AG09319 (cell line): ENCODE measurements at places on chromosomes 1 and 21.

GRCh38 chr21:29803191-29803590, 136.6 kb downstream of the GRIK1 start:
- no peak for DNase-seq

DNA sequence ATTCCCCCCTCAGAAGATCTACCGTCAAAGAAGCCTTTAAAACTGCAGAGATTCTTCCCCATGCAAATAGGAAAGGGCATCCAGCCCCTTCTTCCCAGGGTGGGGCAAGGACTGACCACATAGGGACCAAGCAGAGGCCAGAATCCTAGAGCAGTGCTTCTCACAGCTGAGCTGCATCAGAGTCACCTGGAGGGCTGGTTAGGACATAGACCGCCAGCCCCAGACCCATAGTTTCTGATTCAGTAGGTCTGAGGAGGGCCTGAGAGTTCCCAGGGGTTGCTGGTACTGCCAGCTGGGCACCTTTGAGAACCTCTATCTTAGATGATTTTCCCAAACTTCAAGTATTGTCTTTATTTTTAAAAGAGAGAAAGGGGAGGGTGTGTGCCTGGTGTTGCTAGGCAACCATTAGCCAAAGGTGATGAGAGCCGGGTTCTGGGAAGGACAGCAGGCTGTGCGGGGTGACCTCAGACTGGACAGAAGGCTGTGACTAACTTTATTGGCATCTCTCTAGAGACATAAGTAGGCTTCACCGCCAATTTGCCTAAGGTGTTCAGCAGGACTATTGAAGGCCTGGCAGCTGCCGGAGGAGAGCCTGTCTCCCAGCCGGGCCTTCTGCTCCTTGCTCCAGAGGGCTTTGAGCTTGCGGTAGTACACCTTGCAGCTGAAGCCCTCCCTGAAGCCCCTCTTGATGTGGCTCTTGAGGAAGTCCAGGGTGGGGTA, 3.0 kb downstream of the SPATA46 start:
- no peak for DNase-seq

- DNase-seq = no peak
These were observed 265.9 kb upstream of the C1orf105 start for GRCh38 chr1:172154551-172154950.

DNA sequence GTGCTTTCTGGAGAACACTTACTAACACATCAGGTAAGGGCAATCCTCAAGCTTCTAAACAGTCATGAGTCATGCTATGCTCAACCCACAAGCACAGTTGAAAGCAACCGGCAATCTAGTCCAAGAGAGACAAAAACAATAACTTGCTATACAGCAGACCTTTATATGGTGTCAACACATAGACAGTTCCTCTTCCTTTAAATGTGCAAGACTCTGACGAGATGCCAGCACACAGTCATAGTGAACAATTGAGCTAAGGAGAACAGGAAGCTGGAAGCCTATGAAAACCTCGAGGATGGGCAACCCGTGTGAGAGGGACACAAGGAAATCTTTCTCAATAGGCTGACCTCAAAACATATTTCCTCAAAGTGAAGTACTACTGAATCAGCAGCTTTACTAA, 5.3 kb downstream of the ADIPOR1 start:
- DNase-seq = no peak

DNA sequence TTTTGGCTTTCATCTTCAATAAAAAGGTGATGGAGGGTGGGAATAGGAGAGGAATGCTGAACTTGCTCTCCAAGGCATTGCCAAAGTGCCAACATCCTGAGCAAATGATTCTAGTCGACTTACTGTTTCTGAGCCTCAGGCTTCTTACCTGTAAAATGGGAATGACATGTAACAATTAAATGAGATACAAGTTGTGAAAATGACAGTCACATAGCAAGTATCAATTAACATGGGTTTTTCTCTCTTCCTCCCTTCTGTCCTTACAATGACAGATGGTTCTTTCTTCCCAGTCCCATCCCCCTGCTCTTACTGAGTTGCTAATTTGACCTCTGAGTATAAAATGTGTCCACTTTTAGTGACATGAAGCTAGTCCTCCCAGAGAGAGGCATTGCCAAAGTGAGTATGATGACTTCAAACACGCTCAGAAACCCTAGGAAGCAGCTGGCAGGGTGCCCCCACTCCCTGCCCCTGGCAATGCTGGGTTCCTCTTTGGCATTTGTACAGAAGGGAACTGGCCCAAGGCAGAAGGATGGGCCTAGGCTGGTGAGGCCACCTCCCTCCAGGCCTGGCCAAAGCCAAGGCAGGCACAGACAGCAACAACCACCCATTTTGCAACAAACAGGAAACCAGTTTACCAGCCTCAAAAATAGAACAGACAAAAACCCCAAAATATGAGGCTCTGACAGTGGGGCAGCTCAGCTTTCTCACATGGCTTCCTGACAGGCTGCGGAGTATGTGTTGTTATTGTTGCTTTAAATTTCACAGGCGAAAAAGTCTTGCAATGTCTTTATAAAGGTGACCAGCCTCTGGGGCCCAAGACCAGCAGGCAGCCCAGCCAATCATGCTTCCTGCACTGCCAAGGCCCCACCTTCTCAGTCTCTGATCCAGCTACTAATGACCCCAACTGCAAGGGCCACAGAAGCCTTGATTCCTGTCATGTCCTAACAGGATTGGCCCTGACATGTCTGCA, 115.9 kb downstream of the HIVEP3 start:
- no peak for DNase-seq

DNA sequence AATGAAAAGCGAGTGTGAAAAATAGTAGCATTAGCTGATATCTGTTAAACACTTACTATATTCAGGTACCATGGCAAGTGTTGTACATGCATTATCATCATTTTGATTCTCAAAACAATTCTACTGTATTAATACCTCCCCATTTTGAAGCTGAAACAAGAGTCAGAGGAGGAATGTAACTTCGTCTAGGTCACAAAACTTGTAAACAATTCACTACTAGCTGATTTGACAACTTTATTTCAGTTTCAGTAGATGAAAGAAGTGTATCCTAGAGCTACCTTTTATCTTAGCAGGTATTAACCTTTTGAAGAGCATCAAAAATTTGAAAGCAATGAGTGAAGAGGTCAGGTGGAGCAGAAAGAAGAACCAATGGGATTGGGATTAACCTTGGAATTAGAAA, 1.6 kb downstream of the CD84 start:
- no peak for DNase-seq

DNA sequence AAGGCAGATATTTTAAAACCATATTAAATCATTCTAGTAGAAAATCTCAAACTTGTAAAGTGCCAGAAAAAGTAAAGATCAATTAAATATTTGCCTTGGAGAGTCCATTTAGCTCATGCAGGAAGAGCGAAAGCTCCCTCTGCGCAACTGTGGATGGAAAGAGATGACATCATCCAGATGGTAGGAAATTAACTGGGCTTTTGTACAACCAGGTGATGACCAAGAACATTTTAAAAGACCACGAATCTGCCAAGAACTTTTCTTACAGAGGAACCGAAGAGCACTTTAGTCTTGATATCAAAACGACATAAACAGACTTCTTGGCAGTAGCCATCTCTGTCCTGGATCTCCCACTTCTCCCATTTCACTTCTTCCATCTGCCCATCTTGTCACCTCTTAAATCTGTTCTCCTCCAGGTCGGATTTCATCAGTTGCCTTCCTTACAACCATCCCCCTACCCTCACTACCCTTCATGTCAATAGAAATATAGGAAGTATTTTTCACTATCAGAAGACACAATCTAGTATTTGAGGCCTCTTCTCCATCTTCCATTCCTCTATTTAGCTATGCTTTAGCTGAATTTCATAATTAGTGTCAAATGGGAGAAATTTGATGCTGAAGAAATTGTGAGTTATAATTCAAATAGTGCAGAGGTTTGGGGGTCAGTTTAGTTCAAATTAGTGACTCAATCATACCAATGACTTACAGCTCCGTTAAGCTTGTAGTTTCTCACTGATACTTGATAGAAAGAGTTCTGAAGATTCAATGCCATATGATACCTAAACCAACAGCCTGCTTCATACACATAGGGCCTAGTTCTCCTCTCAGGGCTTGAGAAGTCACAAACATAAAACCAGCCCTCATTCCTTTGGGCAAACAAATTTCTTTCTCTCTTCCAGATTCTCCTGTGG, 22.0 kb upstream of the DNASE2B start:
- no peak for DNase-seq

DNA sequence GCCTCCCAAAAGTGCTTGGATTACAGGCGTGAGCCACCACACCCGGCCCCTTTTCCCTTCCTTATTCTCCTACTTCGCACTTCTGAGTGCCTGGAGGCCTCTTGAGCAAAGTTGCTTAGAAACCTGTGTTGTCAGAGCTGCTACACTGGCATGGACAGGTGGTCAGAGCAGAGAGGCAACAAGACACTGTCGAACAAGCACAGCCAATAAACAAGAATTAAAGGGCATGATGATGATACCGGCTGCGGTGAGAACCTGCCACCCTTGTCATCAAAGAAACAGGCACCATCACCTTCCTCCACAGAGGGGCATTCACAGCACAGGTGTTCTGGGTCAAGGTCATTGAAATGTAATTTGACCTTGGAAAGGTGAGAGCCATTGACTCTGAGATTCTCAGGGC, 23.3 kb downstream of the STUM start:
- no peak for DNase-seq

GRCh38 chr1:228732426-228732825, 2.9 kb upstream of the RHOU start:
- DNase-seq = no peak

GRCh38 chr21:15735409-15735808, 5.6 kb downstream of the USP25 start:
- no peak for DNase-seq

DNA sequence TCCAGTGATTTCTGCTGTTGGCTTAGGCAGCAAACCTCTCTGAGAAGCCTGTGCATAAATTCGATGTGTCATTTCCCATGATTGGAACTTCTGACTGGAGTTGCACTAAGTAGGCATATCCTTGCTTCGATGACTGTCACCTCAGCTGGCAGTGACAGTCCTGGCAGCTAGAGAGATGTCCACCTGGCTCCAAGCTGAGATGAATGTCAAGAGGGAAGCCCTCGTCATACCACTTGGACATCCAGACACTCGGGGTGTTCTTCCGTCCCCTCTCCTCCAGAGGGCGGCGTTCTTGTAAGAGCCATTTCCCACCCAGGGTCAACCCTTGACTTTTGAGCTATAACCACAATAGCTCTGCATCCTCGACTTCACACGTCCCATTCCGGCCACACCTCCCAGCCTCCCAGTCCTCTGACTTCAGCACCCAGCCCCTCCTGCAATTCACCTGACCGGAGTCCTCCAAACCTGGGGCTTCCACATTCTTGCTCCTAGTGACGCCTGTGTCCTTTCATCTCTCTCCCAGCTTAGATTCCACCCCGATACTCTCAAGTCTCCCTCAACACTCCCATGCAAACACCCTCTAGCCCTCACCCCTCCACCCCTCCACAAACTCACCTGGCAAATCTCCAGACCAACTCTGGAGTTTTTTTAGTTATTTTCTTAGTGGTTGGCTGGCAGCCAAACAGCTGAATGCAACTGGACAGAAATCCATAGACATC, 17.3 kb downstream of the CA6 start:
- no peak for DNase-seq

DNA sequence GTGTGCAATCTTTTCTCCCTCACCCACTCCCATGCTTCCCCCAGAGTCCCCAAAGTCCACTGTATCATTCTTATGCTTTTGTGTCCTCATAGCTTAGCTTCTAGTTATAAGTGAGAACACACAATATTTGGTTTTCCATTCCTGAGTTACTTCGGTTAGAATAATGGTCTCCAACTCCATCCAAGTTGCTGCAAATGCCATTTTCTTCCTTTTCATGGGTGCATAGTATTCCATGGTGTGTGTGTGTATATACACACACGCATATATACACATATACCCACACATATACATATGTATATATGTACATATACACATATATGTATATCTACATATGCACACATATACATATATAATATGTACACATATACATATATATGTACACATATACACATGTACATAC, 69.3 kb downstream of the ERG start:
- DNase-seq = no peak

DNA sequence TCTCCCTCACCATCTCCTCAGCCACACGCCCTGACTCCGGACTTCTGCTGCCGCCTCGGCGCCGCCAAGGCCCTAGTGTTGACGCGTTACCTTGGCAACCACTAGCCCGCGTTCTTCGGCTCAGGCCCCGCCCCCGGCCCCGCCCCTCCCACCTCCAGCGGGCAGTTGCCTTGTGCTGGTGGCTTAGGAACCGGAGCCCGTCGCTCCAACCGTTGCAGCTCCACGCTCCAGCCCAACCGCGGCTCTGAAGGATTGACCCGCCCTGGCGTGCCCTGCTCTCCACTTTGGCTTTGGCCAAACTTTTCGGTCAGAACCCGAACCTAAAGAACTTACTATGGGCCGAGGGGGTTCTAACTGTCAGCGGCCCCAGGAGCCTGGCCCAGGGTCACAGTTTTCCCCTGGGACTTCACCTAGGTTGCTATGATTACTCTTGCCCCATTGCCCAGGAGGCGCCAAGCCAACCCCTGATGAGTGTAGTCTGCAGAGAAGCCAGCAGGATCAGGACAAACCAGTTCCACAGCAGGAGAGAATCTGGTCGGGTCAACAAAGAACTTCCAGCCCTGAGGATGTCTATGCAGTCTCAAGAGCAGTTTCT, at the start of gene CFAP45:
Gene CFAP45 (minus strand): TSS at position 80 of the 595 bp plus-strand sequence. CDS start 67 bp downstream, at position 13.
- DNase-seq = no peak

DNA sequence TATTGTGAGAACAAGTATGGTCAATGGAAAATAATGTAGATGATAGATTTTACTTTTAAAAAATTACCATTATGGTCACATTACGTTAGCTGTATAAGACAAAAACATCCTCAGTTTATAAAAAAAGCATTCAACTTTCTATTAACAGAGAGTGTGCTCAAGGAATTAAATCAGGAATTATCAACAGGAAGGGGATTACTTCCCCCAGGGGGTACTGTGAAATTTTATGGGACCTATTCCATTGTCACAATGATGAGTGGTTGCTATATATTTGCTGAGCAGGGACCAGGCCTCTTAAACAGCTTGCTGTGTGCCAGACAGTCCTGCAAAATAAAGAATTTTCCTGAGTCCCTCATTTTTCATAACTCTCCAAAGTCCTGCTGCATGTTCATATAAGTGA, 21.2 kb downstream of the JAM2 start:
- no peak for DNase-seq

GRCh38 chr1:67227196-67227595, 60.9 kb downstream of the IL23R start:
- no peak for DNase-seq

GRCh38 chr1:207336559-207337467, 15.3 kb downstream of the CD55 start:
- DNase-seq = no peak

- DNase-seq = no peak
These were observed 818 bp downstream of the FHL3 start for GRCh38 chr1:38004284-38005108.

- no peak for DNase-seq
These were observed 14.4 kb downstream of the GBP1 start for GRCh38 chr1:89050649-89051033.
